ENCODE measurements at places on chromosomes 7 and 10.
A peak's percentile ranks its signal among the peaks of the same experiment; 100 is the strongest.

GRCh38 chr7:52727632-52728031 lies 307.8 kb upstream of the POM121L12 start:
- no peak for DNase-seq

DNA sequence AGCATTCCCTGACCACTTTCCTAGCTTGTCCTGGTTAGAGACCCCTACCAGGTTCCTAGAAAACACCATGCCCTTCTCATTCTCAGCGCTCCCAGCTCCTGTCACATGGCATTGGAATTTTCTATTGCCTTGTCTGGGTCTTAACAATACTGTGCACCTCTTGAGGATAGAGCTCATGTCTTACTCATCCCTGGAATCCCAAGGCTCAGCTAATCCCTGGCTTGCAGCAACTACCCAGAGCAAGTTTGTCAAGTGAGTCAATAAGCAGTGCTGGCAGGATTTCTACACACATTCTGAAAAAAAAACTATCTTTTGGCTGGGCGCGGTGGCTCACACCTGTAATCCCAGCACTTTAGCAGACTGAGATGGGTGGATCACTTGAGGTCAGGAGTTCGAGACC lies 11.7 kb upstream of the PRDX3 start:
- DNase-seq: no peak

- DNase-seq: no peak
These were observed 66.5 kb downstream of the VPS50 start for GRCh38 chr7:93298671-93299070.

- no peak for DNase-seq
These were observed 35.2 kb downstream of the OR13A1 start for GRCh38 chr10:45280113-45280760.

GRCh38 chr10:442209-442608 lies 247.3 kb downstream of the DIP2C start:
- no peak for DNase-seq

- no peak for DNase-seq
These were observed 102.7 kb downstream of the ZWINT start for GRCh38 chr10:56258378-56258777.

GRCh38 chr10:131195558-131196159 lies 115.9 kb downstream of the TCERG1L start:
- no peak for DNase-seq

DNA sequence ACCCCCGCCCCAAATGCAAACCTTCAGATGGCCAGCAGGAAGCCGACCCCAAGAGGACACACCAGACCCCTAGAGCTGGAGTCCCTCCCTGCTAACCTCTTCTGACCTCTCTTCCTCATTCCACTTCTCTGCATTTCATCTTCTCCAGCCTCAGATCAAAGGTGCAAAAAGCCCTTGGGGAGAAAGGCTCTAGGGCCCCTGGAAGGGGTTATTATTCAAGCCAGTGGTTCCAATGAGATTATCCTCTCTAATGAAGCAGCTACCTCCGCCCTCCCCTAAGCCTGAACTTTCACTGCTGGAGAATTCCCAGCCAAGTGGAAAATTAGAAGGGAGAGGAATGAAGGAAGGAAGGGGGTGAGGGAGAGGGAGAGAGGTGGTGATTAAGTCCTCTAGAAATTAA lies 343.9 kb downstream of the PLXNA4 start:
- no peak for DNase-seq

GRCh38 chr10:120614680-120615079 lies 157.7 kb downstream of the PLPP4 start:
- DNase-seq: no peak

DNA sequence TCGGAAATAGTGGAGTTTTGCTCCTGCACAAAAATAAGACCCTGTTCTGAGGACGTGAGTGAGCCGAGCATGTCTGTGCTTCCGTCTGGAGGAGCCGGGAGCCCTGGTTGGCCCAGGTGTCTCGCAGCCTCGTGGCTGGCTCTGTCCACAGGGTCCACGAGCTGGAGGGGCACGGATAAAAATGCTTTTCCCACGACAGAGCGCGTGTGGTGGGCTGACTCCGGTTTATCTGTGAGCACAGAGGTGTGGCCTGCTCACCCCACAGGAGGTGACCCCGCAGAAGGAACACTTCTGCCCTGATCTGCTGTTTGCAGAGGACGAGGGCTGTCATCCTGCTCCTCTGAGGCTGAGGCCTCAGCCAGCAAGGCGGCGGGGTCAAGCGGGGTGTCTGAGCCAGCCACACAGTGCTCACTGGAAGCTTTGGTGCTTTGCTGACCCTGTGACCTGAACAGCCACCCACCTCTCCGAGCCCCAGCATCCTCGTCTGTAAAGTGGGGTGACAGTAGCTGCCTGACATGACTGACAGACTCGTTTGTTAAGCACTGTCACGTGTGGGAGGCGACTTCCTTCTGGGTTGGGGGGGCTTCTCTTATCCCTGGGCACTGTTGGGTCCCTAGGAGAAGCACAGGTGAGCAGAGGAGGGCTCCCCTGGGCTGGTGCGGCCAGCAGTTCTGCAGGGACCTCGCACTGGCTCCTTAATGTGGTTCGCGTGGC lies 162.5 kb downstream of the DNAJB6 start:
- no peak for DNase-seq

DNA sequence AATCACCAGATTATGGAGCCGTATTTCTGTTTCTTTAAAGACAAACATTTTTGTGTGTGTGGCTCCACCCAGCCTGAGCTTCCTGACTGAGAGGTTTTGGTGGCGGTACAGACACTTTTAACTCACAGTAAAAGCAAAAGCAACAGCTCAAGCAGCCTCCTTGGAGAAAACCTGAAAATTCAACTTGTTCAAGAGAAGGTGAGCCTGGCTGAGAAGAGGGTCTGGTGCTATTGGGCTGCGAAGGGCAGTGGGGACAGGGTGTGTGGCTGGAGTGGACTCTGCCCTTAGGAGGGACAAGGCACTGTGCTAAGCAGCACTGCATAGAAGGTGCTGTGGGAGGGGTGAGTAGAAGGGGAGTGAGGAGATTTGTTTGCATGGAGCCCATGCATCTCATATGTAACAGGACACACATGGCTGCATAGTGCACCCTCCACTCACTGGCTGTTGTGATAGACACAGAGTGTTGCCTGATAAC lies at the start of gene GIMAP7:
TSS of gene GIMAP7 (plus strand) at position 125 of the 475 bp plus-strand sequence. CDS start 5,103 bp downstream, outside the sequence.
- DNase-seq: no peak

- no peak for DNase-seq
These were observed 16.8 kb downstream of the MACC1 start for GRCh38 chr7:20200361-20200760.

- no peak for DNase-seq
These were observed 83.4 kb downstream of the SLC25A13 start for GRCh38 chr7:96238474-96238873.

- DNase-seq: no peak
These were observed 444.8 kb downstream of the GLRX3 start for GRCh38 chr10:130580975-130581374.

DNA sequence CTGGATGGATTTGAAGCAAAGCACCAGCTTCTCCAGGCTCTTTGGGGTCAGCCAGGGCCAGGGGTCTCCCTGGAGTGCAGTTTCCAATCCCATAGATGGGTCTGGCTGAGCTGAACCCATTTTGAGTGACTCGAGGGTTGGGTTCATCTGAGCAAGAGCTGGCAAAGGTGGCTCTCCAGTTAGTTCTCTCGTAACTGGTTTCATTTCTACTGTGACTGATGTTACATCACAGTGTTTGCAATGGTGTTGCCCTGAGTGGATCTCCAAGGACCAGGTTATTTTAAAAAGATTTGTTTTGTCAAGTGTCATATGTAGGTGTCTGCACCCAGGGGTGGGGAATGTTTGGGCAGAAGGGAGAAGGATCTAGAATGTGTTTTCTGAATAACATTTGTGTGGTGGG lies 14.2 kb downstream of the LEP start:
- DNase-seq: no peak

- peak; percentile 87 for DNase-seq
These were observed 25.1 kb downstream of the FAM13C start for GRCh38 chr10:59337201-59337652.

DNA sequence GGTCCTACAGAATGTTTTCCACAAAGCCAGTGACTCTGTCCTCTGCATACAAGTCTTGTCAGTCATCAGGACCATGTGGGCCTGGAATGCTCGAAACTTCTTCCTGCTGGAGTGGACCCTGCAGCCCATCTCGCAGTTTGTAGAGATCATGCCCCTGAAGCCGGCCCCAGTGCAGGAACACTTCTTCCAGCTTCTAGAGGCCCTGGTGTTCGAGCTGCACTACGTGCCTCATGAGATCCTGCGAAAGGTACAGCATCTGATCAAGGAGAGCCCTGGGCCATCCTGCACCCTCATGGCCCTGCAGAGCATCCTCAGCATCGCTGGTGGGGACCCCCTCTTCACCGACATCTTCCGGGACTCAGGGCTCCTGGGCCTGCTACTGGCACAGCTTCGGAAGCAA lies 46.5 kb downstream of the WDFY4 start:
- DNase-seq: no peak

DNA sequence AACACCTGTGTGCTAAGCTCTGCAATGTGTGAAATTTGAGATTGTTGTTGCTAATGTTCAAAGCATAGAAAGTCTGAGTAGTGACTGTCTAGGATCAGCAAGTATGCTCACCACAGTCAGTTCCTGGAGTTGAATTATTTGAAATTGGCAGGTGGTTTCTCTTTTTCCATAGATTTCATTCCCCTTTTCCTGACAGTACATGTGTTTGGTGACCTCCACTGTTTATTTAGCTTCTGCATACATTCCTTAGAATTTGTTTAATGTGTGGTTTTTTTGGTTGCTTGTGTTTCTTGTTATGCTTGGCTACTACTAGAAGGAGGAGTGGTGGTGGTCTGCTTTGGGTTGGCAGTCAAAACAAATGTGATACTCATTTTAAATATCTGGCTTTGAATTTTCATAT lies 52.3 kb downstream of the FOXP2 start:
- no peak for DNase-seq

DNA sequence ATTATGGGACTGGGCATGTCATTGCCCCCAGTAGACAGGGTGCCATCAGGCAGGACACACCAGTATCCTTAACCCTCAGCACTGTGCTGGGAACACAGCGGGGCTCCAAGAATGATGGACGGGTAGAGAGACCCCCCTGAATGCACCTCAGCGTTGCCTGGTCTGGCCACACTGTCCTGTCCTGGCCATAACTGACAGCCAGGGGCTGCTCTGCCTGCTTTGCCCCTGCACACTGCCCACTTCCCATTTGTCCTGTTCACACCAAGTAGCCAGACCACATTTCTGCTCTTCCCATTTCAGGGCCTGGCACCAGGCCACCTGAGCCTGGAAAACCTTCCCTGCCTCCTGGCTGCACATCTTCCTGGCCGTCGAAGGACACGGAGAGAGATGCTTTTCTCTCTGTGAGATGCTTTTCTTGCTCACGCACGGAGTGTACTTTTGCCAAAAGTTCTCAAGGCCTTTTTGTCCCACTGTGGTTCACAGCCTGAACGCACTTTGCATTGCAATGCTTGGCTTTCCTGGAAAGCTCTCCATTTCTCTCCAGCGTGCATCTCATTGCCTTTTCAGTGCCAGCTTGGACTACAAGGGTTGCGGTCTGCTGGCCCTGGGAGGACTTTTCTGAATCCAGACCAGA lies 131.0 kb upstream of the EEPD1 start:
- no peak for DNase-seq

- DNase-seq: no peak
These were observed 46.9 kb upstream of the SEPTIN7 start for GRCh38 chr7:35753761-35754603.

DNA sequence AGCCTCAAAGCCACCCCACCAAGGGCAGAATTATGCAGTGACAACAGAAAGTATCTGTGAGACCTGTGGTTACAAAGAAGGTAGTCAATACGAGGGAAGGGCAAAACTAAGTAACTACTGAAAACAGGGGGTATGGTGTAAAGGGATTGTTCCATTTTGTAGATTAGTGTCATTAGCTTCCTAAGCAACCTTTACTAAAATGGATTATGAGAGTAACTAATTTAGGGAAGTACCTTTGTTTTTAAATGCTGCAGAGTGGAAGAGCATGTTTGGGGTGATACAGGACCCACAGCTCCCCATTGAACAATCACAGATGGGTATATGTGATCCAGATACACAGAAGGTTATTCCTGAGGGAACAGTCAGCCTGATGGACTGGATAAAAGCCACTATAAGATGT lies 51.3 kb upstream of the TAC1 start:
- peak; percentile 59 for DNase-seq

GRCh38 chr10:37734971-37735370 lies 122.4 kb downstream of the ZNF248 start:
- no peak for DNase-seq

- DNase-seq: no peak
These were observed 724.2 kb downstream of the GATA3 start for GRCh38 chr10:8778713-8779112.

GRCh38 chr7:71208881-71209280 lies 76.9 kb downstream of the GALNT17 start:
- DNase-seq: no peak

DNA sequence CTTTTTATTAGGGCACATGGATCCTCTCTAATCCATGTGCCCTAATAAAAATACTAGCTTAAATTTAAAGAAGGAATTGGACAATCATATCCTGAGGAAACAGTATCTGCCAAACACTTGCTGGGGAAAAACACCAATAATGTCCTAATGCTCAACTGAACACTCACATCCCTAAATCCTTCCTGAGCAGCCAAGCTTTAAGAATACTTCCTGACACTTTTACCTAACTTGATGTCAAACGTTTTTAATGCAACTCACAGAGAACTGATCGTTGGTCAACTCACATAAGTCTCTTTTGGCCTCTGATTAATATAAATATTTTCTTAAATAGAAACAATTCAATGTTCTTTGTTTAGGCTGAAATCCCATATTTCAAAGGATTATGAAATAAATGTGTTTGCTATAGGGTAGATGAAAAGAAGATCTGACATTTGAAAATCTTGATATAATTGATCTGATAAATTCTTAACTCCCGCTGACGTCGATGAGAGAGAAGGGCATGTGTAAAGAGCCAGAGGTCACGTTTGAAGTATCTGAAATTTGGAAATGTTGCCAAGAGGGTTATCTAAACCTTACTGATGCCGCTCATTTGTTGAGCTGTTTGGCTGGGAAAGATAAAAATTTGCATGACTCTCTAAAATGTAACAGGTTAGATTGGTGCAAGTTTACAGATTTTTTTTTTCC lies 122.8 kb upstream of the RHOBTB1 start:
- DNase-seq: no peak

GRCh38 chr10:124265391-124265745 lies 153.4 kb downstream of the OAT start:
- DNase-seq: no peak

GRCh38 chr7:1066242-1066588 lies 21.7 kb upstream of the GPER1 start:
- DNase-seq: no peak

GRCh38 chr7:100706672-100707311 lies 871 bp downstream of the POP7 start:
- DNase-seq: no peak

DNA sequence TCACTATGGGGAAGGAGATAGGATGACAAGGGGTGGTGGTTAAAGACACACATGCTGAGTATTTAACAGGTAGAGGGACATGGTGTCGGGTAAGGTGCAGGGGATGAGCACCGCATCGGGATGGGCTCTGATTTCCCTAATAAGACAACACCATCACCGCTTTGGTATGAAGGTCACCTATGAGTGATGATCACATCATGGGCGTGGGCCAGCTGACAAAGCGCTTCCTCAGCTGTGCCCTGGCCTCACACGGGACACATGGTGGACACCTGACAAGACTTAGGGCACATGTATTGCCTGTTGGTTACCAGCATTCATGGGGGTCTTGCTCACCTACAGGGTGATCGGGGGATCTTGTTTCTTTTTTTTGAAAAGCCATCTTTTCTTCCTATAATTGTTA lies 12.8 kb downstream of the C7orf57 start:
- no peak for DNase-seq
